ENCODE measurements at places on chromosomes 1 and 21. TPM values are rescaled to one million over a fixed set of nuclear protein-coding genes. Genes with fewer than 3 reads are reported as not detected.
A peak's percentile ranks its signal among the peaks of the same experiment; 100 is the strongest.

GJA9 gene
- total RNA-seq: 0.13 TPM

TAS1R1 gene
- total RNA-seq: 1.4 TPM

KCNE2 gene
- total RNA-seq: not detected

DENND2D gene
- total RNA-seq: not detected

CYP4Z1 gene
- total RNA-seq: not detected

RGS13 gene
- total RNA-seq: not detected

GCSAML gene
- not detected for total RNA-seq

LRRC7 gene
- not detected for total RNA-seq

DNA sequence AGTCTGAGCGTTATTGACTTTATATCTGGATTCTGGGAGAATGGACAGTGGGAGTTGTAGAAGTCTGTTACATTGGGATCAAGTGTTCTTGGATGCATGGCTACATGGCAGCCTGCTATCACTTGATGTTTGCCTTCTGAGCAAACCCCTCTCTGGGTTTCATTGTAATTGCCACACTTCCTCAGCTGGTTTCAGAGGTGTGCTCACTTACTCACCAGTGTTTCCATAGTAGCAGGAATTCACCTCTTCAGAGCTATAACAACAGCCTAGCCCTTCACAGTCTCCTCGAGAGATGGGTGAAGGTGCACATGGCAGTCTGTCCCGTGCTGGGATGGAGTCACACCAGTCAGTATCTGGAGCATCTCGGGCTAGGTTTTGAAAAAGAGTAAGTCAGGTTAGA lies 2.6 kb downstream of the ZP4 start:
- H3K4me1 ChIP-seq: no peaks in the 10 kb centered on the region
- DNase-seq: no peak
- no peaks in the 10 kb centered on the region for H3K36me3 ChIP-seq
- no peak overlapping the region for H3K27ac ChIP-seq
- H3K4me3 ChIP-seq: no peak overlapping the region
- no peaks in the 10 kb centered on the region for H3K27me3 ChIP-seq

- peak; percentile 68 for DNase-seq
- peaks cover 76% of the 10 kb centered on the region for H3K4me1 ChIP-seq
- H3K36me3 ChIP-seq: no peaks in the 10 kb centered on the region
- no peak overlapping the region for H3K27ac ChIP-seq
- H3K4me3 ChIP-seq: no peak overlapping the region
Measured at GRCh38 chr1:150976879-150977694, 2.5 kb upstream of the CERS2 start.

DNA sequence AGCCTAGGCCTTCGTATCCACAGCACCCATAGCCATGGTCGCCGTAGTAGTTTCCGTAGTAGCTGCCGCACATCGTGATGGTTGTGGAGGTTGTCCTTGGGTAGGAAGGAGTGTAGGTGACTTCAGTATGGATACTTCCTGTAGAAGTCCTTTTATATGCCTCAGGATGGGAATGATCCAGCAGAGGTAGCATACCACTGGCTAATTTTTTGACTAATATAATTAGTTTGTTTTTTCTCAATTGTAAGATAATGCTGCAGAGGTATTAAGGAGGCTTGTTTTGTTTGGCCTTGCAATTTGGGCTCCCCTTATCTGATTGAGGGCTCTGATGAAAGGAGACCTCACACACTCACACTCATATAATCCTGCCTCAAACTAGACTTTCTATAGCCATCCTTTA lies at the start of gene KRTAP6-2:
Gene KRTAP6-2 (minus strand): TSS at position 101 of the 400 bp plus-strand sequence. CDS start 28 bp downstream, at position 73.
- no peaks in the 10 kb centered on the region for H3K4me1 ChIP-seq
- H3K27me3 ChIP-seq: no peaks in the 10 kb centered on the region
- no peak within 1 kb of the TSS for H3K4me3 ChIP-seq
- H3K27ac ChIP-seq: no peak within 1 kb of the TSS
- H3K36me3 ChIP-seq: no peaks in the 10 kb centered on the region

DNA sequence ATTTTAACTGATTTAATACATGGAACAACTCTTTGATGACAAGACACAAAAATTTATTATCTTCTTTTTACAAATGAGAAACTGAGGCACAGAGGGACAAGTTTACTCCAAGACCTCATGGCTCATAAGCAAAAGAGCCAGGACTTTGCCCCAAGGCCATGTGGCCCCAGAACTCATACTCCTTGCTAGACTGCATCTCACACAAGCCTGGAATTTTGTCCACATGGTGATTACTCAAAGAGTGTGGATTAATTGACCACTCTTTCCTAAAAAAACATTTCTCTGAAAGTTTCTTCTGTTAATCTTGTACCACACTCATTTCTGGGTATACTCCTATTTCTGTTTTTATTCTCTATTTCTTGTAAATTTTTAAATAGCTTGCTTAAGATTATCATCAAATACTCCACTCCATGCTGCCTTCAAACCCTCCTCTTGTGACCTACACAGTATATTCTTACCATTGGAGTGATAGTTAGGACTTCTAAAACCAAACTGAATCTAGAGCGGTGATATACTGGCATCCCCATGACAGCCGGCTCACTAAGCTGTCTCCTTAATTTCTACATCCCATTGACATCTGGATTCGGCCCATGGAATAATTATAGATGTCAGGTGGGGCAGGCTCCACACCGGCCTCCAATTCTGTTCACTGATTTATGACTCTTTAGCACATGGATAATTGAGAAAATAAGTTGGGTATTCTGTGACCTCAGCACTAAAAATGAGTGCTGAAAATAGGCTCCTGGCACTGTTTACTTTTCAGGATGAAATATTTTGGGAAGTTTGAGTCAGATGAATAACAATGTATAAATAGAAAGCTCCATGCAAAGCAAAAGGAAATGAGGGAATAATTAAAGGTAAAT lies 16.1 kb downstream of the RGS4 start:
- no peak overlapping the region for H3K27ac ChIP-seq
- H3K4me1 ChIP-seq: no peaks in the 10 kb centered on the region
- H3K27me3 ChIP-seq: no peaks in the 10 kb centered on the region
- no peak for DNase-seq
- H3K36me3 ChIP-seq: no peaks in the 10 kb centered on the region

DNA sequence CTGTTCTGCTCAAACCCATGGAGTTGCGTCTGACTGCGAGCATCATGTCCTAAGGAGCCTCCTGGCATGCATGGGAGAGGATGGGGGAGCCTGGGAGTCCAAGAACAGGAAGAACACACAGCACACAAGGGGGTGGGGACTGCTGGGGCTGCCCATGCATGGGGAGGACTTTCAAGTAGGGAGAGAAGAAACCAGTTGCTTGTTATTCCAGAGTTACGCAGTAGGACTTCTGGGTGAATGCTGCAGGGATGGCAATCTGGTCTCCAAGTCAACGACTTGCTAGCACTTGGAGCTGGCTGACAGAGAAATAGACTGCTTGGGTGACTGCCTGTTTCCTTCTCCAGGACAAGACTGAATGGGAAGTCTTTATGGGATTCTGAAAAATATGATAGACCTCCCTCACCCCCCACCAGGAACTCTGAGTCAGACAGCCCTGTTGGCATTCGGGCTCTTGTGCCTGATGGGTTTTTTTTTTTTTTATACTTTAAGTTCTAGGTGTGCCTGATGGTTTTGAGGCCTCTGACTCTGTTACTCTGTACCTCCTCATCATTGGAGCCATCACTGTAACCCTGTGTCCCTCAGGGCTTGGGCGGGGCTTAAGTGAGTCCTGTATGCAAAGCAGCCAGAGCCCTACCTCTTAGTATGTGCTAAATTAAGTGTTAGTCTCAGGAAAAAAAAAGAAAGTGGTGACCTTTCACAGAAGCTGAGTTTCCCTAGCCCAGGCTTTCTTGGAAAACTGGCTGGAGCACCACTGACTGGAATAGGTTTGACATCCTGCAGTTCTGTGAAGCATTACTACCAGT lies 30.3 kb downstream of the MAP3K21 start:
- no peak overlapping the region for H3K4me3 ChIP-seq
- H3K36me3 ChIP-seq: no peaks in the 10 kb centered on the region
- DNase-seq: no peak
- H3K4me1 ChIP-seq: peaks cover 7% of the 10 kb centered on the region
- H3K27ac ChIP-seq: no peak overlapping the region

DNA sequence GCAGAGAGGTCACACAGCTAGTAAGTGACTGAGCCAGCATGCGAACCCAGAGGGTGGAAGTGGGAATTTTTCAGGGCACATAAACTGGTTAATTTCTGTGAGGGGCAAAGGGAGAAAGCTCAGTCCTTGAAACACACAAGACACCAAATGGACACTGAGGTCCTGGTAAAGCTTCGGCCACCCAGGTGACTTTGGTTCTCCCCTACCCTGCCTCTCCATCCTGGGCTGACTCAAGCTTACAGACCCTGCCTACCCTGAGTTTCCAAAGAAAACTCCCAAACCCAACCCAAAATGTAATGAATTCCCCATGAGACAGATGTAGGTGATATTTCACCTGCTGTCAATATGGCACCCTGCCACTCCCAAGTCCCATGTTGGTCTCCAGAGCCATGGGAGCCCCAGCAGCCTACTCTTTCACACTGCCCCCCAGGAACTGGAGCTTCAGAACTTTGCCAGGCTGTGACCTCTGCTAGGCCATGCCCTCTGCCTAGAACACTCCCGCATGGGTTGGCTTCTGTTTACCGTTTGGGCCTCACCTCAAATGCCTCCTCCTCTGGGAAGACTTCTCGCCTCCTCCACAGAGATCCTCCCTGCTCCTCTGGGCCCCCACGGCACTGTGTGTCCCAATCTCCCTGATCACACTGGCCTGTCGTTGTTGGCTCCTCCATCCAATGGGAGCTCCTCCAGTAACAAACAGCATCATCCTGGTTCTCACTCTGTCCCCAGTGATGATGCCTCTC lies 3.7 kb upstream of the LRP8 start:
- no peak for DNase-seq
- H3K4me1 ChIP-seq: peaks cover 10% of the 10 kb centered on the region
- no peaks in the 10 kb centered on the region for H3K27me3 ChIP-seq

DNA sequence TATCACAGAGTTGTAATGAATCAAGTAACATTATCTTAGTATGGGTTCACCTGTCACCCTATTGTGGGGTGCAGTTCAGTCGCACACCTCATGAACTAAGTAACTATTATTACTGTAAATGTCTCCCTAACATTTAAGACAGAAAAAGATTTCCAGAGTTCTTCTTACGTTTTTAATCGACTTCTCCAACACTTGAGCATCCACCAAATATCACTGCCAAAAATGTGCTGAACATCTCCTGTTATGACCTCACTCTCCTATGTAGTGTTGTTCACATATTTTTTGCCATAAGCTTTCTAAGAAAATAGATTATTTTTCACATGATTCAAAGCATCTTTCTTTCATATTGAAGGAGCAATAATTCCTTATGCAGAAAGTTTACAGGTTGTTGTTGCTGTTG lies 1.3 kb downstream of the TTLL7 start:
- no peak for DNase-seq
- peaks cover 6% of the 10 kb centered on the region for H3K4me1 ChIP-seq
- no peaks in the 10 kb centered on the region for H3K36me3 ChIP-seq
- H3K4me3 ChIP-seq: no peak overlapping the region

DNA sequence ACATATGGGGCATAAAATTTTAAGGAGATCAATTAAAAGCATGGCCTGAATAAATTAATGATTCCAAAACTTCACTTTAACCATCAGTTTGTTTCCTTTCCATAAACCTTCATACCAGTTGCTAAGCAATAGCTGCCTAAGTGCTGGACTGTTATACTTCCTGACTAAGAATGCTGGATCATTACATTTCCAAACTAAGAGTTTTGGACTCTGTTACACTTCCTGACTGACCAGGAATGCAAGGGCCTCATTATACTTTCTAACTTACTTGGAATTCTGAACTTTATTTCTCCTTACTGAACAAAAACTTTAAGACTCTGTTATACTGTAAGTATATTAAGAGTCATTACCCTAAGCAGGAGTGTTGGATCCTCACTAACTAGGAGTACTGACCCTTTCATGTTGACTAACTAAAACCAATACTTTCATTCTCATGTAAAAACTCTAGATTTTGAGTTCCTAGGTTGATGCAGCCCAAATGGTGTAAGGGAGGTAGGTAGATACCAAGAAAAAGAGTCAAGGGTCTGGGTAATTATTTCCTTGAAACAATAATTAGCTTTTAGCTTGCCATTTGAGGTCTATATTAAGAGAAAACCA lies 118.2 kb downstream of the FAF1 start:
- H3K4me1 ChIP-seq: peaks cover 16% of the 10 kb centered on the region
- H3K4me3 ChIP-seq: no peak overlapping the region
- no peaks in the 10 kb centered on the region for H3K27me3 ChIP-seq
- DNase-seq: peak; percentile 5

DNA sequence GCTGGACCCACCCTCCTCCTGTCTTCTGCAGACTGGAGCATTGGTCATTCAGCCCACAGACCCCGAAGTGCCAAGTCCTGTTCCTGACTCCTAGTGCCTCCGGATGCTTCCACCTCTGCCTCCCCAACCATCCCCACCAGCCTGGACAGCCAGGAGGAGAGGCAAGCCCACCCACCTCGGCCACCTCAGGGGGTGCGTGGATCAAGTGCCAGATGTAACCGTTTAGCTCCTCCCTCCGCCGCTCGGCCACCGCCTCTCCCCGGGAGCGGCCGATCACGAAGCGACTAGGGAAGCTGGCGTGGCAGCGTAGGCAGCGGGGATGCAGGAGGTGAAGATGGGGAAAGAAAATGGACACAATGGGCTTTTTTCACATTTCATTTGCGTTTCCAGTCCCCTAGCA lies 18.1 kb upstream of the PPP1R15B start:
- H3K4me1 ChIP-seq: peaks cover 9% of the 10 kb centered on the region
- no peak overlapping the region for H3K4me3 ChIP-seq
- H3K27ac ChIP-seq: no peak overlapping the region

GRCh38 chr1:45299296-45299695 lies 27.4 kb upstream of the HPDL start:
- no peak for DNase-seq
- no peaks in the 10 kb centered on the region for H3K36me3 ChIP-seq
- peaks cover 70% of the 10 kb centered on the region for H3K4me1 ChIP-seq
- H3K4me3 ChIP-seq: no peak overlapping the region
- no peak overlapping the region for H3K27ac ChIP-seq

DNA sequence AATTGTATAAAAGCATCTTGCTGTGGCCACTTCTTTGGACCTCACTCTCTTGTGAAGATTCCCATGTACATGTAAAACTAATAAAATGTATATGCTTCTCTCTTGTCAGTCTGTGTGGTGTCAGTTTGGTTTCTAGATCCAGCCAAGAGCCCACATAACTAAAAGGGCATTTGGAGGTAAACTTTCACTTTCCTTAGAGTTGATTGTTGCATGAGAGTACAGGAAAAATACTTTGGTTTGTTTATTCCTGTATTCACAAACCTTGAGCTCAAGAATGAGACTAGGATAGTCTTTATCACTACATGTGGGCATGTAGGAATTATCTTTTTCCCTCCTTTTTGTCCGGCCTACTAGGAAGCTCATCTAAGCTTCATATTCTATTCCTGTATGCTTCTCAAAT lies 50.9 kb downstream of the KCTD3 start:
- H3K4me1 ChIP-seq: no peaks in the 10 kb centered on the region
- no peak overlapping the region for H3K27ac ChIP-seq
- H3K27me3 ChIP-seq: no peaks in the 10 kb centered on the region
- no peak for DNase-seq

GRCh38 chr1:53198241-53198651 lies 1.6 kb downstream of the CPT2 start:
- peaks cover 48% of the 10 kb centered on the region for H3K4me1 ChIP-seq
- no peaks in the 10 kb centered on the region for H3K27me3 ChIP-seq

- H3K27me3 ChIP-seq: no peaks in the 10 kb centered on the region
- no peak overlapping the region for H3K4me3 ChIP-seq
- no peak for DNase-seq
- peaks cover 2% of the 10 kb centered on the region for H3K36me3 ChIP-seq
Measured at GRCh38 chr1:168506204-168506819, 37.5 kb downstream of the XCL2 start.

Data from HepG2 (cell line).